ENCODE measurements at places on chromosomes 7 and 10.

- no peak for DNase-seq
Measured at GRCh38 chr7:65927489-65928448, 54.2 kb downstream of the GUSB start.

DNA sequence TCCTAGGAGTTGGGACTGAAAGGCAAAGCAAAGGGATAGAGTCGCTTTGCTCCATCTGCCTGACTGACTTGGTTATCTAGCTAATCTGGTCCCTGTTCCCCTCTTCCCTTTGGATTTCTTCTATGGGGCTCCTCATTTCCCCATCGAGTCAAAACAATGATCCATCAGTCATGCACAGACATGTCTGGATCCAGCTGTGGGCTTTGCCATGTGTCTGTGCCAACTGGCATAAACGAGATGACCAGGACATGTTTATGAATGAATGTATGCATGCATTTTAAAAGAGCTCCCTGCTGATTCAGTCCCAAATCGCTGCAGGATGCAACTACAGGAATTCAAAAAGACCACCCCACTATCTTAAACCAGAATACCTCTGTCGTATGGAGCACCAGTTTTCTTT, 122.0 kb downstream of the ARL4A start:
- no peak for DNase-seq

DNA sequence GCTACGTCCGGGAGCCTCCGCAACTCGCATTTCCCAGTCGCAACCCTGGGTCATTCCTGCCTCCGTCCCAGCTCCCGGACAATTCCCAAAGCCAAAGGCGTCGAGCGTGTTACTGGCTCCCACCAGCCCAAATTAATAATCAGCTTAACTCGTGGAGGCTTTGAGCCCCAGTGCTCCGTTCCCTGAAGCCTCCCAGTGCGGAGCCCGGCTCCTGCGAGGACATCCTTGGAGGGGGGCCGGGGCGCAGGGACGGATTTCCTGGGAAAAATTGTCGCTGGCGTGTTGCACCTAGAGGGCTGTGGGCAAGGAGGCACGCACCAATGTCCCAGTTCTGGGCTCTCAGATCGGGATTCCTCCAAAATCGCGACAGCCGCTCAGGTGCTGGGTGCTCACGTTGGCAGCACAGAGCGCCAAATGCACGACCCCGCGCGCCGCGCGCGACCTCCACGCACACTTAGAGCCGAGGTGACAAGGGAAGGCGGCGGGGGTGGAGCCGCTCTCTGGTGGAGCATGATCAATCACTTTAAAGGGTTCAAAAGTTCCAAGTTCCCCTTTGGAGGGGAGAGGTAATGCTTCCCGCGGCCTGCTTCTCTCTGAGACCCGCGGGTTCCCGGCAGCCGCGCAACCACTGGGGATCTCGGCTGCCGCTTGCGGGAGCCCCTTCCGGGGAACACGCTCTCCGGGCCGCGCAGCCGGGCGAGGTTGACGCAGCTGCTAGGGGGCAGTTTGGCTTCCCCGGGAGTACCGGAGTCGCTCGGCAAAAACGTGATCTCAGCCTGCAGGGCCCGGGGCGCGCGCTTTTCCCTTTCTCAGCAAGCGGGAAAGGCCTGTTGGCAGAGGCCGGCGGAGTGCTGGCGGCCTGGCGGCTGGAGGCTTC, 25.5 kb downstream of the SKIDA1 start:
- DNase-seq: no peak

DNA sequence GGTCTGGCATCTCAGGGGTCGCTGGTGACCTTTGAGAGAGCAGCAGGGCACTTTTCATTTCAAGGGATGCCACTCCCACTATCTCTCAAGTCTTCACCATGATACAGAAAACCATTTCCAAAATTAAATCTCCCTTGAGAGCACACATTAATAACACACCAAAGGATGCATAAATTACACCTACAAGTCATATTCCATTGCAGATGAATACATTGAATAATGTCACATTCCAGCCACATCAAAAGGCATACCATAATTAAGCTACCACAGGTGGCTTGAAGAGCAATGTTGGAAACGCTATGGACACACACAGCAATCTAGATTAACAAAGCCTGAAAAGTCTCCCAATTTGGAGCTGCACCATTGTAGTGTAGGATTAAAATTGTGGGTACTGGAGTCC, 353.3 kb upstream of the ZMIZ1 start:
- peak; percentile 1 for DNase-seq

GRCh38 chr10:70568781-70569495, 33.6 kb downstream of the PRF1 start:
- no peak for DNase-seq

DNA sequence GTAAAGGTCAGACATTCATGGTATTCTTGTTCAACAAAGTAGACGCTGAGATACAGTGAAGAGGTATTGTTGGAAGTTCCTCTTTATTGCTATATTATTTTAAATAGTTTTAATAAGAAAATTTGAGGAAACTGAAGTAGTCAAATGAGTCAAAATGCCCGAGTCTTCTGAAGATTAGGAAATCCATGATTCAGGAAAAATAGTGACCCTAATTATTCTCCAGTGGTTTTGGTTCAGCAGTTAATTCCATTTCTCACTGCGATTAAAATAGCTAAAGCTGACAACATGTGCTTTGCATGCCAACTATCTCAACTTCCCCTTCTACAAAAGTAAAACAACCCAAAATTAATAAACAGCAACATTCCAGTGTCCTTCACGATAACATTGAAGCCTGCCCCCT, 32.7 kb upstream of the PFKP start:
- no peak for DNase-seq

- DNase-seq: no peak
Measured at GRCh38 chr10:53135897-53136253, 363.3 kb upstream of the MBL2 start.

- no peak for DNase-seq
Measured at GRCh38 chr10:20598590-20598989, 298.5 kb downstream of the NEBL start.

- no peak for DNase-seq
Measured at GRCh38 chr7:78326876-78327275, 528.3 kb downstream of the PHTF2 start.

DNA sequence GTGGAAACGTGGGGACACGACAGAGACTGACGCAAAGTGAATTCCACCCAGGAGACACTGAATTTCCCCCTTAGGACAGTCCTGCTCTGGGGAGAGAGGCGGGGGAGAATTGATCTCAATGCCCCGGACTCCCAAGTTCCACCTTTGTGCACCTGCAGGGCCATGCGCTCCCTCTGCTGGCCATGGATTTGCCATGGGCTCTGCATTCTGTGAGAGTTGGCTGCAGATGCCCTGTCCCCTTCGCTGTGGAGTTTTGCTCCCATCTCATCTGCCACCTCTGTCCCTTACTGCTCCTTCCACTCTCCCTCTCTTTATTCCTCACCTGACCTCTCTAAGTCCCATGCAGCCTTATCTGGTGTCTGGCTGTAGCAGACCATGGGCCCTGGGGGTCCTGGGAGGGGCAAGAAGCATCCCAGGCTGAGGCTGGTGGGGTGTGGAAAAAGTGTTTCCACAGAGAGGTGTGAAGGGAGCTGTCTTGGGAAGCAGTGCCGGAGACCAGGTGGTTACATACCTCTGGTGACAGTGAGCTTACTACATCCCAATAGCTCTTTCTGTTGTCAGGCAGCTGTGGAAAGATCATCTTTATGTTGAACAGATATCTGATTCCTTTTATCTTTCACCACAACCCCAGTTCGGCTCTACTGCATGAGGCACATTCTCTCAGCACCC, 14.3 kb downstream of the GHRHR start:
- no peak for DNase-seq

- DNase-seq: no peak
Measured at GRCh38 chr7:44194069-44194468, 4.8 kb upstream of the GCK start.

DNA sequence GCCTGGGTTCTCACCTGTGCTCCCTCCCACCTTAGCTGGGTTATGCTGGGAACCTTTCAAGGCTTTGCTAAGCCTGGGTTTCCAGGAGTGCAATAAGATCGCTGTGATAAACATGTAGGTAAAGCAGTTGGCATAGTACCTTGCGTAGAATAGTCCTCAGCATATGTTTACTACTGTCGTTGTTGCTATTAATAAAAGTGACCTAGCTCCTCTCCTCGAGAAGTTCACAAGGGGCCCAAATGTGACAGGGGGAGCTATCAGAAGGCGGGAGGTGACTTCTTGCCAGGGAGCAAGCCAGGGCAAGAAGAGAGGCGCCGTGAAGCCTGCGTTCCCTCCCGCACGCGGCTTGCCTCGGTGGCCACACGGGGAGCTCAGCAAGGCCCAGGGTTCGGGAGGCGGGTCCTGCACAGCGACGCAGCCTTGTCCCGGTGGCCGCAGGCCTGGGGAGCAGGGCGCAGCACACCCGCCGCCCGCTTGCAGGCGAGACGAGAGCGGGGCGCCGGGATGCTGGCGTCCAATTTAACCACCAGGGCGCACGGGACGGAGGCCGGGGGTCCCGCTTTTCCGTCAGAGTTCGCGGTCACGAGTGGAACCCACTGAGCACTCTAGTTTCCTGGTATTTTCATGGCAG, 106.2 kb downstream of the SNX10 start:
- no peak for DNase-seq

DNA sequence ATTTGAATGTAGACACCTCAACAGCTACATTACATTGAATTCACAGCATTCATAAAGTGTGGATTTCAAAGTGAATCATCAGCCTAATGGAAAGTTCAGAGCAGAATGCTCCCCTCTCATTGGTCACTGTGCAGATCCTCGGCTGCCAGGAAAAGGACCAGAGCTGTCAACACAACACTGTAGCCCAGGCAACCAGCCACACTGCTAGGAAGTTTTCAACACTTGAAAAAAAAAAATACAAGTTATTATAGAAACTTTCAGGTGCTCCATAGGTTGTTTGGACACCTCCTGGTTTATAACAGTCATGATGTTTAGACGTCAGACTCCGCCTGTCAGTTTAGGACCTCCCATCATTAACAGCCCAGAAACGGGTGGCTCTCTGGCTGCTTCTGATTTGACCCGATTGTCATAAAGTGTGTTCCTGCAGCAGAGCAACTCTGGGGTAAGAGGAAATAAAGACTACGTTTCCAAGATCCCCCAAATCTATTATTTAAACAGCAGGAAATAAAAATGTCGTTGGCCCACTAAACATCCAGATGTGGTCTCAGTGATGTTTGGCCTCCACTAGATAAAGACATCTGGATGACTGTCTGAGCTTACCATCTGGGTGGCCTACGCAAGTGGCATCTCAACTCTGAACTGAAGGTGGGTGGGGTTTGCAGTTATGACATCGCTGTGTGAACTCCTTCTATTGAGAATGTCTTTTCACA, 117.4 kb downstream of the CABCOCO1 start:
- DNase-seq: peak; percentile 2

DNA sequence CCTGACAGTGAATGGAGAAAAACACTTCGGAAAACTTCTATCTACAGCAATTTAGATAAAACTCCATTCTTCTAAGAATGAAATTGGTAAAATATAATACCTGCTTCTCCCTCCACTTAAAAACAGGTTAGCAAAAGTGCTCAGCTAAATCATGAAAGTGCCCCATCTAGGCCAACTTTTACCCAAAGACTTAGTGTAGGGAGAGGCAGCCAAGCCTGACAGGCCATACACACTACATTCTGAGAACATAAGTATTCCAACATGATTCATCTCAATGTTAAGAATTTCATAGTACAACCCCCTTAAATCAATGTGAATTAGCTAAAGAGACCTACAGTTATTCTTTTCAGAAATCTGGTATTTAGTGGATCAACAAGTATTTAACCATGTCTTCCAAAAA, 7.2 kb downstream of the FAM3C start:
- no peak for DNase-seq

GRCh38 chr7:45689011-45689796, 115.0 kb downstream of the ADCY1 start:
- DNase-seq: no peak

GRCh38 chr7:29647020-29647654, 83.5 kb downstream of the PRR15 start:
- DNase-seq: no peak

- peak; percentile 56 for DNase-seq
Measured at GRCh38 chr10:104300002-104300735, 31.2 kb downstream of the GSTO2 start.

All from COLO829 (cell line).